NCI-H524 treated with DMSO at 0.1 percent for 48 hours (cell line): ENCODE measurements at places on chromosomes 2 and 18.
A peak's percentile ranks its signal among the peaks of the same experiment; 100 is the strongest.

GRCh38 chr18:42080340-42080739, 125.3 kb downstream of the PIK3C3 start:
- no peak for DNase-seq

- DNase-seq = no peak
These were observed 450.2 kb downstream of the TSN start for GRCh38 chr2:122205641-122206040.

DNA sequence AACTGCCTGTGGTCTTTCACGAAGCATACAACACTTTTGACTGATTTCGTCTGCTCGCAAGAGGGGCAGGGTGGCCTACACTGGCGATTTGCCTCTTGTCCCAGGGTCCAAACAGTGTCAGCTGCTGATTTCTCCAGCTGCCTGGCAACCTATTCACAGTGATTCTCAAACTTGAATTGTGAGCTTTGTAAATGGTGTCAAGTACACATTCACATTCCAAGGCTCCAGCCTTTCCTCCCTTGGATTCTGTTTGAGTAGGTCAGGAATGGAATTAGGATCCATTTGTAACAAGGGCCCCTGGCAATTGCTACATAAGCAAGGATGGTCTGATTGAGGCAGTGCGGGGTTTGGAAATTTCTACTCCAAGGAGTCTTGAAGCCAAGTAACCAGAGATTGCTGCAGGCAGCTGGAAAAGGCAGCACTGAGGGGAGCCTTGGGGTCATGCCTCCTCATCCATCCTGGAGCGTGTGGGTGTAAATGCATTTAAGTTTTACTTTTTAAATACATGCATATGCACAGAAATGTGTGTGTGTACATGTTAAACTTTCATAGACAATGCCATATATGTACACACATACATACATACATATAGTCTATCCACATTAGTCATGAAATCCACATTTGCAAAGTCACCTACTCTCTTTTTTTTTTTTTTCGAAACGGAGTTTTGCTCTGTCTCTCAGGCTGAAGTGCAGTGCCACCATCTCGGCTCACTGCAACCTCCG, 86.8 kb upstream of the UXS1 start:
- no peak for DNase-seq

GRCh38 chr18:13440277-13441248, 222.0 kb downstream of the LDLRAD4 start:
- DNase-seq = no peak

GRCh38 chr18:76275727-76276313, 219.2 kb downstream of the ZNF516 start:
- DNase-seq = no peak

DNA sequence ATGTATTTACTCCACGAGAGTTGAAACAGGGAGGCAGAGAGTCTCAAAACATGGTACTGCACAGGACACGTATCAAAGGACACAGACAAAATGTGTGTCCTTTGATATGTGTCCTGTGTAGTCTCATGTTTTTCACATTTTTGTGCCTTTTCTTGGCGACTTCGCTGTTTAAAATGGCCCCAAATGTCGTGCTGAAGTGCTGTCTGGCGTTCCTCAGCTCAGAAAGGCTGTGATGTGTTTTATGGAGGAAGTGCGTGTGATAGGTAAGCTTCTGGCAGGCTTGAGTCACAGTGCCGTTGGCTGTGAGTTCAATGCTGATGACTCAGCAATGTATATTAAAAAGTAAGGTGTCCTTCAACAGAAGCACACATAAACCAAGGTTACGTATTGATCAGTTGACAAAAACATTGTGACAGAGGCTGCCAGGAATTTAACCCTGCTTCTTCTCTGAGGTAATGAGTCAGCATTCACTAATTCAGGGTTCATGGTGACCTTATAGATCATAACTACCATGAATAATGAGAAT, 78.2 kb downstream of the DYSF start:
- no peak for DNase-seq

DNA sequence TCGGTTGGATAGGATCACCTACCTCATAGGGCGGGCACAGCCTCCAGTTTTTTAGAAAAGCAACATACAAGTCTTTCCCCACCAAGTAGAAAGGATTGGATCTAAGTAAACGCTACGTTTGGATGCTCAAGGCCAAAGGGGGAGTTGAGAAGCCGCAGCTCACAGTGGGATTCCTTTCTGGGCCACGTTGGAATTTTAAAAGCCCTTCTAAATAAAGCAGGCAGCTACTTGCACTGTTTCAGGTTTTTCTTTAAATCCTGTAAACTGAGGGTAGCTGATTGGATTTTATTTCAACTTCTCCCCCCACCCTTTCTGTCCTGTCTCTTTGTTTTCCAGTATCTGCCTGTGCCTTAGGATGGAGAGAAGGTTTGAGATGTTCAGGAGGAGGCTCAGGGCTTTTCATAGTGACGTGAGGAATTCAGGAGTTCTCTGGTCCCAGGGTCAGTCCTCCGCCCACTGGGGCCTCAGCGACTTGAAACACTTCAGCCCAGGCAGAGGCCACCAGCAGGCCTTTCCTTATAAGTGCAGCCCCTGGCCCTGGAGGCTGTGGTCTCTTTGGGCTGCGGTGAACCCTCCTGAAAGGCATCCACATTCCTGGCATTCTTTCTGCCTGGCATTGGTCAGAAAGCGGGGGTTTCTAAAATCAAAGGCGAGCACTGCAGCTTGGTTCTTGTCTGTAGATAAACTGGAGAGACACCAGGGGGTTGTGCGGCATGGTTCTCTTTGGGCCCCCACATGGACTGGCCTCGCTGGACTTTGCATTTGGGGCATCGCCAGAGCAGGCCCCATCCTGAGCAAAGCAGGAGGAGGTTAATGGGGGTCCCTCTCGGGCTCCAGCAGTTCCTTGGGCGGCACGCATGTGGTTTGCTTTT, 44.5 kb downstream of the SH3BP4 start:
- DNase-seq = no peak

DNA sequence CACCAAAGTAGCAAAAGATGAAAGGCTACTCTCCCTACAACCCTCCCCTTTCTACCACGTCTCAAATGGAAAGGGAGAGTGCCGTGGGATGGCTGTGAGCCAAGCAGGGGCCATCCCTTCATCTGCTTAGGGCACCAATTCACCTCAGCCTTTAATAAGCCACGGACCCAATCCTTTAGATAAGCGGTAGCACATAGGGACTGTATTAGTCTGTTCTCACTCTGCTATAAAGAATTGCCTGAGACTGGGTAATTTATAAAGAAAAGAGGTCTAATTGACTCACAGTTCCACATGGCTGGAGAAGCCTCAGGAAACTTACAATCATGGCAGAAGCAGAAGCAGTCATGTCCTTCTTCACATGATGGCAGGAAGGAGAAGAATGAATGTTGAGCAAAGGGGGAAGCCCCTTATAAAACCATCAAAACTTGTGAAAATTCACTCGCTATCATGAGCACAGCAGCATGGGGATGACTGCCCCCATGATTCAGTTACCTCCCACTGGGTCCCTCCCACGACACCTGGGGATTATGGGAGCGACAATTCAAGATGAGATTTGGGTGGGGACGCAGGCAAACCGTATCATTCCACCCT, 85.9 kb upstream of the IL1R2 start:
- no peak for DNase-seq

DNA sequence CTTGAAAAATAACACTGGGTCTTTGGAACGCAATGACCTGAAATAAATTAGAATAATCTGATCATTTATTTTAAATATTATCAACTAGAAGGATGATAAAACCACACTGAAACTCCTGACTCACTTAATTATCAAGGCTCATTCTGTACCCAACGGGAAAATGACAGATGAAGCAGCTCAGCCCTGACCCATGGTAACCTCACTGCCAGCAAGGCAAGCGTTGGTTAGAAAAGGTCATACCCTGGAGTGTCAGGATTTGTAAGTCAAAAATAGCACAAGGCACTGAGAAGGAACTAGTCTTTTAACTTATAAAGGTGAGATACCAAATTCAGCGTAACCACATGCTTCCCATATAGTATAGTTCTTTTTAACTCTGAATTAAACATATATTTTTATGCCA, 277.5 kb downstream of the ETAA1 start:
- DNase-seq = no peak

DNA sequence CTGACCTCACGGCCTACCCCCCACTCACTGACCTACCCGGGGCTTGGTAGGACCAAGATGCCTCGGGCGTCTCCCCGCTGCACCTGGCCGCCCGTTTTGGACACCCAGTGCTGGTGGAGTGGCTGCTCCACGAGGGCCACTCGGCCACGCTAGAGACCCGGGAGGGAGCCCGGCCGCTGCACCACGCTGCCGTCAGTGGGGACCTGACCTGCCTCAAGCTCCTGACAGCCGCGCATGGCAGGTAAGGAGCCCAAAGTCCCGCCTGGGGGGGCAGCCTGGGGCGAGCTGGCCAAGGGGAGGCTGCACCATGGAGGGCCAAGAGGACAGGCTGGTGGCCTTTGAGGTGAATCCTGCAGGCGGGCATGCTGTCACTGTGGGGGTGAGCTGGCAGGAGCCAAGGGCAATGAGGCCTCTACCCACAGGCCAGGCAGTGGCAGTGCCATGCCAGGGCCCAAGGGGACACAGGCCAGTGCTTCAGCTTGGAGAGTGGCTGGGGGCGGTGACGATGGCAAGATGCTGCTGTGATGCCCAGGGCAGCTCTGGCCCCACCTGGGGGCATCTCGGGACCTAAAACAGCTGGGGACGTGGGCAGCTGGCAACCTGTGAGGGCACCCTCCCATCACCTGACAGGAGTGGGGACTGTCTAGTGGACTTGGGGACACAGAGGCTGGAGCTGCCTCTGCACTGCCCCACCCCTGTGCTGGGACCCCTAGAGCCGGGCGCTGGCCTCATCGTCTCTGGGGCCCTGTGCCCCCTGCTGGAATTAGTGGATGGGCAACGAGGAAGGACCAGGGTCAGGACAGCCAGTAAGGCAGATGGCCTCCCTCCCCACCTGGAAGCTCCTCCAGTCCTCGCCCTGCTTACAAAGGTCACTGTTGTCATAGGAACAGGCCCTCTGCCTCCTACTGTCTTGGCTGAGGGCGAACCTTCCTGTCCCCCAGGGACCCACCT, 2.0 kb downstream of the ESPNL start:
- no peak for DNase-seq

DNA sequence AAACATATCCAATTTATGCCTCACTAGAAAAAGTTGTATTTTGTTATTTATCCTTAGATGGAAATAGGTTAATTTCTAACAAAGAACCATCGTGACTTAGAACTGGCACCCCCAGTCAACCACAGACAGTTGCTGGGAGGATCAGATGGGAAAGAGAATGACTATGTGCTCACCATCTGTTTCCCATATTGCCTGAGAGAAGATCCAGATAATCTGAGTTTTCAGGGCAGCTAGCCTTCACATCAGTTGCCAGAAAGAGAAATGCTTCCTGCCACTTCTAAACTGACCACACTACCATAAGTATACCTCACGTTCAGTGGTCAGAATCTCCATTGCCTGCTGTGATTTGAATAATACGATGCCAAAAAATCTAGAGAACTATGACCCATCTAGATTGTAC, 28.4 kb upstream of the NEB start:
- no peak for DNase-seq

DNA sequence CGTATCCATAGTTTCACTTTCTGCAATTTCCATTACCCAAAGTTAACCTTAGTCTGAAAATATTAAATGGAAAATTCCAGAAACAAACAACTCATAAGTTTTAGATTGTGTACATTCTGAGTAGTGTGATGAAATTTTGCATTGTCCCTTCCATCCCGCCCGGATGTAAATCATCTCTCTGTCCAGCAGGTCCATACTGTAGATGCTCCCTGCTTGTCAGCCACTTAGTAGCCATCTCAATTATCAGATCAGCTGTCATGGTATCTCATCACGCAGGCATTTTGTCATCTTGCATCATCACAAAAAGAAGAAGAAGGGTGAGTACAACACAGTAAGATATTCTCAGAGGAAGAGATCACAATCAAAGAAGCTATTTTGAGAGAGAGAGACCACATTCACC, 185.0 kb upstream of the STK17B start:
- DNase-seq = no peak

DNA sequence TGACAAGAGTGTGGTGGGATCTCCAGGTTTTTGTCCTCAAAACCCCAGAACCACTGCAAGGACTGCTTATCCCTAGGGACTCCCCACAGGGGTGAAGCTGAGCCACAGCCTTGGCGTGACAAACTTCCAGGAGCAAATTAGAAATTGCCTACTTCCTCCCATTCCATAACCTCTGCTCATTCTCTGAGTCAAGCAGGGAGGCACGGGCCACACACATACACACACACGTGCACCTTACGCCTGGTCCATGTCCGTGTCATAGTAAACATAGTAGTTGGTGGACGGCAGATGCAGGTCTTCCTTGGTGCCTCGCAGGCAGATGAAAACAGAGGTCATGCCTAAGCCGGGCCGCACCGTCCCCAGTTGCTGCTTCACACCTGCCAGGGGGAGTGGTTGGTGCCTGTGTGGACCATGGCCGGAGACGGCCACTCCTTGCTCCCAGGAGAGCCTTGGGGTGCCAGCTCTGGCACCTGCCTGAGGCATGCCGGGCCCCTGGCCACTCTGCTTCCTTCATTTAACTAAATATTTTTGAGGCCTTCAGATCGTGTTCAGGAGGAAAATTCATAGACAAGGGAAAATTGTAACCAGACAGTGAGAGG, 9.9 kb downstream of the RETSAT start:
- DNase-seq = no peak

- DNase-seq = no peak
These were observed 56.3 kb upstream of the UBXN4 start for GRCh38 chr2:135685361-135685760.

DNA sequence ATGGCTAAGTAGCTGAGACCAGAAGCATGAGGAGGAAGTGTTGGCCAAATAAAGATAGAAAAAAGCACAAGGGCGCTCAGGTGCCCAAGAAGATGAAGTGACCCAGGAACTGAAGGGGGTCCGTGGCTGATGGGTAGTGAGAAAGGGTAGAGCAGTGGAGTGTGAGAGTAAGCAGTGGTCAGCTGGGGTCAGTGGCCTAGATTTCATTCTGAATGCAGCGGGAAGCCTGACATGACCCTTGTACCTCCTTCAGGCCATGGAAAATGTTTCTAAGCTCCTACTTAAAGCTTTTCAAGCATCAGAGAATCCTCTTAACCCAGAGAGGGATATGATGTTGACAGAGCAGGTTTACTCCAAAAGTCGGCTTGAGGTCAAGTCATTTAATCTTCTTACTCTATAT, 89.0 kb upstream of the UNC80 start:
- DNase-seq = no peak

GRCh38 chr2:60512641-60513040, 40.8 kb downstream of the BCL11A start:
- DNase-seq = no peak

- DNase-seq = peak; percentile 86
These were observed 160.6 kb downstream of the PRKCE start for GRCh38 chr2:45812011-45812500.

GRCh38 chr2:111985514-111985913, 69.6 kb upstream of the TMEM87B start:
- DNase-seq = no peak

DNA sequence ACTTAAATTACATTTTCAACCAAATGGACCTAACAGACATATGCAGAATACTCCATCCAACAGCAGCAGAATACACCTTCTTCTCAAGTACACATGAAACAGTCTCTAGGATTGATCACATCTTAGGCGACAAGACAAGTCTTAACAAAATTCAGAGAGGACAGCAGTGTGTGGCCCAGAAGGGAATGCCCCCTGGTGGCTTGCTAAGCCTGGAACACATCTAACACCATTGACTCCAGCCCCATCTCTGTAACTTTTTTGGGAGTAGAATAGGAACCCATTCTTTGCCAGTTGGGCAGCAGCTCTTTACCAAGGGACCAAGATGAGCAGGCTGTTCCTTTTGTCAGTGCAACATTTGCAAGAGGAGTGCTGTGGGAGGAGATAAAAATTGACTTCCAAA, 249.9 kb downstream of the PLCL1 start:
- DNase-seq = no peak

- DNase-seq = no peak
These were observed 127.2 kb downstream of the OLA1 start for GRCh38 chr2:174121175-174121574.

- no peak for DNase-seq
These were observed 15.3 kb downstream of the SGPP2 start for GRCh38 chr2:222439692-222440091.
